ENCODE measurements at places on chromosomes 16 and 17. TPM values are rescaled to one million over a fixed set of nuclear protein-coding genes. Genes with fewer than 3 reads are reported as not detected.

The CCL1 gene
- not detected for total RNA-seq

The VPS35 gene
- total RNA-seq = 43.3 TPM

The PPL gene
- 7.5 TPM for total RNA-seq

The CDH11 gene
- total RNA-seq = 59.1 TPM

The RNF43 gene
- 5.5 TPM for total RNA-seq

The ITGA2B gene
- total RNA-seq = 2.6 TPM

DNA sequence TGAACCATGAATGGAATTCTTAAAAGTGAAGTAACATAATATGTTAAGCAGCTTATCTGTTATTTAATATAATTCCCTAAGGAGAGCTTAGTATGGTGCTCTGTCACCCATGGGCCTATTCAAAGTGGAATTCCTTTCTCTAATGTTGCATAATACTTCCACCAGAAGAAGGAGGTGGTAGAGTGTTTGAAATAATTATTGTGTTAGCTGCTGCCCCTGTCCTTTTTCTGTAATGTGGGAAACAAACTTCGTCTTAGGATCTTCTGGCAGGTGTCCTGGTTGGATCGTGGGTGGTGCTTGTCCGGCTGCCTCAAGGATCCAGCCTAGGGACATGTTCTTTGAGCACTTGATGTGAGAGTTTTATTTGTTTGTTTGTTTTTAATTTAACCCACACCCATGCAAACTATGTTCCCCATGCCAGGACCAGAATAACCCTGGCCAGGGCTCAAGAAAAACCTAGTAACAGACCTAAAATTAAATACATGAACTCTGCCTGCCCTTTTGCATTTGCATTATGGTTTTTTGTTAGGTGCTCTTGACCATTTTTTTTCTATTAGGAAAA, 46.1 kb downstream of the ZNRF1 start:
- no peaks in the 10 kb centered on the region for H3K4me1 ChIP-seq
- peak overlapping the region; percentile 50 for H3K27ac ChIP-seq
- no peaks in the 10 kb centered on the region for H3K27me3 ChIP-seq
- no peak overlapping the region for H3K4me3 ChIP-seq
- DNase-seq = peak; percentile 69

- H3K27me3 ChIP-seq = no peaks in the 10 kb centered on the region
- H3K4me1 ChIP-seq = no peaks in the 10 kb centered on the region
- no peak overlapping the region for H3K4me3 ChIP-seq
- no peak overlapping the region for H3K27ac ChIP-seq
- DNase-seq = no peak
These were observed 147.1 kb downstream of the TANC2 start for GRCh38 chr17:63113167-63113566.

DNA sequence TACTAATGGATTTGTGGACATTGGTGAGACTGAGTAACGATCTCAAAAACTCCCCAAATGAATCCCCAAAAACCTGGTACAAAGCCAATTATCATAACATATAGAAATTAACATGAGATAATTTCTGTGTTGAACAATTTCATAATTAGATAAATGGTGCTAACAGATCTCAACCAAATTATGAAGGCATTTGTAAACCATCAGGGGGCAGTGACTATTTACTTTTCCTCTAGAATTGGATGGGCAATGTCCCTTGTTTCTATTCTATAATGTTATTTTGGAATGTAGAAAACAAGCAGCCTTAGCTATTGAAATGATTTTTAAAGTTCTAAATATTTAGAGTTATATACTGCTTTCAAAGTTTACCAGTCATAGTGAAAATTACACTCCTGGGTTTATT, 57.8 kb downstream of the MYH10 start:
- no peaks in the 10 kb centered on the region for H3K27me3 ChIP-seq
- H3K4me1 ChIP-seq = no peaks in the 10 kb centered on the region
- DNase-seq = no peak
- H3K27ac ChIP-seq = no peak overlapping the region

DNA sequence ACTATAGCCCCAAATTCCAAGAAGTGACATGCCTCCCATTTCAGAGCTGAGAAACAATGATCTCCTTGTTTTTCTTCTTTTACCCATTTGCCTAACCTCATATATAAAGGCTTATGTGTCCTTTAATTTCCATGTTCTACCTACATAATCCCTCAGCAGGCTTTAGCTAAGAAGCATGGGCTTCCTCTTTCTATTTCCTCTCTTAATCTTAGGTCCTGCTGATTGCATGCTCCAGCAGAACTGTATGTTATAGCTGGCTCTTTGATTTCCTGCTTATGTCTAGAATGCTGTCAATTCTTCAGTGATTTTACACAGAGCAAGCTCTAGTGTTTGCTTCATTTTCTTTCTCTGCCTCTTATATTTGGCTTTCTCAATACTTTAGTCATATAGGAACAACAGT, 151.7 kb upstream of the COX10 start:
- no peak for DNase-seq
- H3K36me3 ChIP-seq = no peaks in the 10 kb centered on the region
- no peak overlapping the region for H3K27ac ChIP-seq

GRCh38 chr17:42068979-42069378, 18.6 kb upstream of the C17orf113 start:
- no peaks in the 10 kb centered on the region for H3K36me3 ChIP-seq
- H3K4me1 ChIP-seq = peaks cover 12% of the 10 kb centered on the region
- H3K27ac ChIP-seq = no peak overlapping the region
- H3K4me3 ChIP-seq = no peak overlapping the region
- DNase-seq = no peak
- H3K27me3 ChIP-seq = peaks cover 12% of the 10 kb centered on the region

DNA sequence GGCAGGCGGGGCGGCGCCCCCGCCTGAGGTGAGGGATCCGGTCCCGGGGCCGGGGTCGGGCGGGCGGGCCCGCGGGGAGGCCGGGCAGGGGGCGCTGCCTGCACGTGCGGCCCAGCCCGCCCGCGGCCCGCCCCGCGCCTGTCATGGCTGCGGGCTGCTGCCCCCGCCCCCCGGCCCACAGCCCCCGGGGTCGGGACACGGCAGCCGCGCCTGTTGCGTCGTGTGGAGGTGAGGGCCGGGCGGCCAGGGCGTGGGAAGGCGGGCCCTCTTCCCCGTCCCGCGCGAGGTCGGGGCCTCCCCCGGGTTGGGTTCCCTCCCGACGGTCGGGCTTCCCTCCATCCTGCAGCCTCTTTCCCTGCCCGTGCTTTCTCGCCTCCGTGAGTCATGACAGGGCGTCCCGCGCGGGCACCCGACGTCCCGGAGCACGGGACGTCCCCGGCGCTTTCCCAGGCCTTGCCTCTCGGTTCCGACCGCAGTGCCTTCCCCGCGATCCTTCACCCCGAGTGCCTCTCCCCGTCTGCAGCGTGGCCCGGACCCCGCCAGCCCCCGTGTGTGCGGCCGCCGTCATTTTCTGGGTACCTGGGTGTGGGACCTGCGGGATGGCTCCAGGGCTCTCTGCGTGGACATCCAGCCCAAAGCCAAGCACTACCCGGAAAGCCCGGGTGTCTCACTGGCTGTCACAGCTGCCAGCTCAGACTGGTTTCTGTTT, 76.7 kb downstream of the CHD9 start:
- peak; percentile 82 for DNase-seq
- H3K36me3 ChIP-seq = no peaks in the 10 kb centered on the region
- H3K4me3 ChIP-seq = peak overlapping the region; percentile 86
- peak overlapping the region; percentile 87 for H3K27ac ChIP-seq

GRCh38 chr16:20763461-20764232, at the start of gene ACSM3:
TSS of gene ACSM3 (plus strand) at chr16:20764014. CDS start at chr16:20770035, 6,021 bp downstream.
- H3K36me3 ChIP-seq = no peaks in the 10 kb centered on the region
- H3K27me3 ChIP-seq = no peaks in the 10 kb centered on the region

GRCh38 chr16:75019007-75019406, 20.2 kb downstream of the ZNRF1 start:
- no peaks in the 10 kb centered on the region for H3K27me3 ChIP-seq
- H3K4me3 ChIP-seq = no peak overlapping the region
- H3K36me3 ChIP-seq = peaks cover 3% of the 10 kb centered on the region
- no peak overlapping the region for H3K27ac ChIP-seq
- no peaks in the 10 kb centered on the region for H3K4me1 ChIP-seq
- DNase-seq = no peak

- H3K4me3 ChIP-seq = no peak overlapping the region
- H3K27ac ChIP-seq = no peak overlapping the region
- DNase-seq = no peak
- no peaks in the 10 kb centered on the region for H3K27me3 ChIP-seq
These were observed 3.4 kb downstream of the NDRG4 start for GRCh38 chr16:58503166-58503862.

- H3K4me1 ChIP-seq = no peaks in the 10 kb centered on the region
- no peaks in the 10 kb centered on the region for H3K36me3 ChIP-seq
- no peak for DNase-seq
- no peak overlapping the region for H3K4me3 ChIP-seq
- H3K27me3 ChIP-seq = no peaks in the 10 kb centered on the region
- no peak overlapping the region for H3K27ac ChIP-seq
These were observed 53.4 kb downstream of the HSD17B2 start for GRCh38 chr16:82088483-82088882.

DNA sequence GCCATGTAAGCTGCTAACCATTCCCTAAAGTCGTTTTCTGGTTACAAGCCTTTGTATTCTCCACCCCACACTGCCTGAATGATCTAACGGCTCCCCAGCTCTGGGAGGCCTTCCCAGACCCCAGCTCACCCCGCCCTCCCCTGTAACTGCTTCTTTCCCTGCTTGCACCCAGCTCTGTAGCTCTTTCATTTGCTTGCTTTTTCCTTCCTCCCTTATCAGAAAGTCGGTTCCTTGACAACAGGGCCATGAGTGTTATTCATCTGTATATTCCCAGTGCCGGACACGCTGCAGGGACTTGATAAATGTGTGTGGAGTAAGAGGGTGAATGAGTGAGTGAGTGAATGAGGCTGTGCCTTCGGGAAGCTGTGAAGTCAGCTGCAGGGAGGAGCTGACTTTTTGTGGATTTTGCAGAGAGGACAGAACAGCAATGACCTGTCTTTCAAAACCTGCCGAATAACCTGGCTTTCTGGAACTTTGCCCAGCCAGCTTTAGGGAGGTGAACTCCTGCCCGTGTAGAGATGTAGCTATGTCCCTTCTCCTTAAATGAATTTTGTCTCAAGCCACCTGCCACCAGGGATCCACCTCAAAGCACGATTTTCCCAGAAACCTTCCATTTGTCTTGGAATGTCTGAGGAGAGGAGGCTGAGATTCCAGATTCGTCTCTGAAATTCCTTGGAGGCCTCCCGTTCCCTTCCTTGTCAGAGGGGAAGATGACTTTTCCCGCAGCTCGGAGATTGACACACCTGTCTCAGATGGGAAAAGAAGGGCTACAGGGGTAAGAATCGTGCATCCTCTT, 20.0 kb upstream of the CACNG4 start:
- H3K27me3 ChIP-seq = no peaks in the 10 kb centered on the region
- DNase-seq = no peak
- H3K4me1 ChIP-seq = peaks cover 8% of the 10 kb centered on the region
- H3K36me3 ChIP-seq = no peaks in the 10 kb centered on the region
- no peak overlapping the region for H3K27ac ChIP-seq

GRCh38 chr16:6892966-6893365, 439.7 kb upstream of the RBFOX1 start:
- DNase-seq = no peak
- H3K27me3 ChIP-seq = no peaks in the 10 kb centered on the region
- no peak overlapping the region for H3K4me3 ChIP-seq
- no peak overlapping the region for H3K27ac ChIP-seq

DNA sequence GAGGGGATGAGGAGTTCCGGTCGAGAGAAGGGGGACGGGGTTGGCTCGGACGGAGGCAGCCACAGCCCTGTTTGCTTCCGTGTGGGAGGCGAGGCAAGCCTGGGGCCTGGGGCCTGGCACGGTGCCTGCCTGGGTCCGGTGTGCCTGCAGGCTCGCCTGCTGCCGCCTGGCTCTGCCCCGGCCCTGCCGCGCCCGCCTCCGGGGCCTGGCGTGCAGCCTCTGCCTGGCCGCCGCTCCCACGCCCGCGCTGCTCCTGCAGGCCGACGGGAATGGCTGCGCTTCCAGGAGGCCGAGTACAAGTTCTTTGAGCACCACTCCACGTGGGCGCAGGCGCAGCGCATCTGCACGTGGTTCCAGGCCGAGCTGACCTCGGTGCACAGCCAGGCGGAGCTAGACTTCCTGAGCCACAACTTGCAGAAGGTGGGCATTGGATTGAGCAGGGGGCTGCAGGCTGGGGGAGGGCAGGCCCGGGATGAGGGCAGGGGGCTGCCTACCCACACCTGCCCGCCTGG, 53.1 kb downstream of the MRC2 start:
- no peak for DNase-seq
- no peak overlapping the region for H3K4me3 ChIP-seq
- peaks cover 6% of the 10 kb centered on the region for H3K36me3 ChIP-seq

GRCh38 chr16:19073344-19073743, 5.9 kb downstream of the COQ7 start:
- DNase-seq = no peak
- H3K27me3 ChIP-seq = no peaks in the 10 kb centered on the region
- H3K36me3 ChIP-seq = peaks cover 29% of the 10 kb centered on the region
- H3K27ac ChIP-seq = no peak overlapping the region

GRCh38 chr16:88297178-88297720, 85.5 kb upstream of the ZNF469 start:
- no peaks in the 10 kb centered on the region for H3K27me3 ChIP-seq
- no peak for DNase-seq
- no peaks in the 10 kb centered on the region for H3K36me3 ChIP-seq
- H3K4me1 ChIP-seq = no peaks in the 10 kb centered on the region

DNA sequence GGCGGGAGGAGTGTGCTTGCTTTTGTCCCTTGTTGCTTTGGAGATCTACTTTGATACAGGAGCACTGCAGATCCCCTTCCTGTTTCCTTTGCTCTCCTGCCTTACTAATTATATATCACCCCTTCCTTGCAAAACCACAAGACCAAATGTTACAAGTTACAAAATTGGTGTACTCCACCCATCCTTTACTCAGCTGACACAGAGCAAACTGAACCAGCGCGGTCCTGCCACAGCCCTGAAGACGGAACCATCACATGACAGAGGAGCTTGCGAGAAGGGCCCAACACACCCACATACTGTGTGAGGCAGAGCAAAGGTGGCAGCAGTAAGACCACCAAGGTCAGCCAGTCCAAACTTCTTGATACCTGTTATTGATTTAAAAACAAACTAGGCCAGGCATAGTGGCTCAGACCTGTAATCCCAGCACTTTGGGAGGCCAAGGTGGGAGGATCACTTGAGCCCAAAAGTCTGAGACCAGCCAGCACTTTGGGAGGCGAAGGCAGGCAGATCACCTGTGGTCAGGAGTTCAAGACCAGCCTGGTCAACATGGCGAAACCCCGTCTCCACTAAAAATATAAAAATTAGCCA, 33.2 kb downstream of the CYTH1 start:
- H3K27ac ChIP-seq = peak overlapping the region; percentile 57
- no peaks in the 10 kb centered on the region for H3K27me3 ChIP-seq
- H3K4me1 ChIP-seq = peaks cover 33% of the 10 kb centered on the region
- peak; percentile 83 for DNase-seq
- no peaks in the 10 kb centered on the region for H3K36me3 ChIP-seq

- DNase-seq = no peak
- peaks cover 4% of the 10 kb centered on the region for H3K36me3 ChIP-seq
- peak overlapping the region; percentile 97 for H3K4me3 ChIP-seq
- H3K4me1 ChIP-seq = peaks cover 52% of the 10 kb centered on the region
These were observed 421 bp downstream of the STAT3 start for GRCh38 chr17:42387661-42388380.

All from right atrium auricular region (tissue), 2 donors.